ENCODE measurements at places on chromosomes 5 and 9. TPM values are rescaled to one million over a fixed set of nuclear protein-coding genes. Genes with fewer than 3 reads are reported as not detected.

SMIM33 gene
- total RNA-seq: 0.05 TPM

- DNase-seq: no peak
Observed at GRCh38 chr5:41275813-41276512, 62.6 kb upstream of the C6 start.

- no peak for DNase-seq
Observed at GRCh38 chr9:115598751-115599150, 480.8 kb upstream of the TNC start.

DNA sequence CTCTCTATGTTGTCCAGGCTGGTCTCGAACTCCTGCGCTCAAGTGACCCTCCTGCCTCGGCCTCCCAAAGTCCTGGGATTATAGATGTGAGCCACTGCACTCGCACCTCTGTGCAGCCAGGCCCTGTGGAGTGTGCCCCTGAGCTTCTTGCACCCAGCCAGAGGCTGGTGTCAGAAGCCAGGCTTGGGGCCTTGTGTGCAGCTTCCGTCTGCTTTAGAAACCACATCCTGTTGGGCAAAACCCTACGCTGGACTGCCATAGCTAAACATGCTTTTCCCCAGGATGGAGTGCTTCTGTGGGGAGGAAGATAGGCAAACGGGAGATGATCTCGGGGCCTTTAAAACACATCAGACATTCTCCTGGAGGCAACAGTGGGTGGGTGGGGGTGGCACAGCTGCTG is 40.1 kb downstream of the PRRT1B start:
- DNase-seq: no peak

TMEM141 gene
- total RNA-seq: 32.2 TPM

DNA sequence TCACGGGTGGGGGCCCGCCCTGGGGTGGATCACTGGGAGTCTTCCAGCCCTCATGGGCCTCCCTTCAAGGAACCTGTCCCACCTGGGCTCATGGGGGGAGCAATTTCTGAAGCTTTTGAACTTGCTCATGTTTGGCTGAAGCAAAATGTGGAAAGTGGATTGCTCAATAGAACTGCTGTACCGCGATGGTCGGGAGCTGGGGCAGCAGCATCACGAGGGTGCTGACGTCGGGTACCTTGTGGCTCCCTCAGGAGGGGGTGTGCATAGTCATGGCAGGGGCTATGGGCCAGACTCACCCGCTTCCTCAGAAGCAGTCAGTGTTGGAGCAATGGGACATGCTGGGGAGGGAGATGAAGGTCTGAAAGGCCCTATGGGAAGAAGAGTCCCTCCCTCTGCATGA is 57.9 kb downstream of the PRRT1B start:
- no peak for DNase-seq

DNA sequence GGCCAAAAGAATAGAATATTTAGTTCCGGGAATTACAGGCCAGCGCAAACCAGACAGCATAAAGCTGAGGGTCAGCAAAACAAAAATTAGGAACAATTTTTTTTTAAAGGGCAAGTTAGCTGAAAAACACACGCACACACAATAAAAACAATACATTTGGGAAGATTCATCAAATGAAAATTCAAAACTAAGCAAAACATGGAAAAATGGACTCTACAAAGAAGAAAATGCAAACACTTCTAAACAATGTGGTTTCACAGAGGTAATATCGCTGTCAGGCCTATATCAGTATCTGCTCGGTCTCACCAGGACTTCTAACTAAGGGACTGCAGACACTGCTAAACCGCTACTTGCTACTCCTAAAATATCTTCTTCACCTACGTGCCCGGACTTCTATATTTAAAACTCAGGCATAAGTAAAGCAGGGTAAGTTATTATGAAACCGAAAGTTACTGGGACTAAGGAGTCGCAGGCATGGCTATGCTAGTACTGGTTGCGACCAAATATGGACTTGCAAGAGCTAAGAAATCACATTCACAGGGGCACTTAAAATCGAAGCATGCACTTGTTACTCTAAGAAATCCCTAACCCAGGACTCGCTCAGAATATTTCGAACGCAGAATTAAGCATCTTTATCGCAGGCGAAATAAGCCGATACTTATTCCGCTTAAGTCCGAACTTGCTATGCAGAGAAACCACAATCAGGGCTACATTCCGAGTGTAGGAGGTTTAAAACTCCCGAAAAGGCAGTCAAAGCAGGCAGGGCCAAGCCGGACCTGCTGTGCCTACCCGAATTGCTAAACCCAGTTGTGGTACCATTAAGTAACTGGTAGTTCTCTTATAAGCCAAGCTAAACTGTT is 2.3 kb downstream of the ANXA2R start:
- DNase-seq: no peak

GRCh38 chr5:144453753-144454152 is 283.1 kb downstream of the KCTD16 start:
- DNase-seq: no peak

C9orf153 gene
- 0.67 TPM for total RNA-seq

GRCh38 chr5:158754018-158754514 is 345.6 kb downstream of the EBF1 start:
- DNase-seq: no peak

DNA sequence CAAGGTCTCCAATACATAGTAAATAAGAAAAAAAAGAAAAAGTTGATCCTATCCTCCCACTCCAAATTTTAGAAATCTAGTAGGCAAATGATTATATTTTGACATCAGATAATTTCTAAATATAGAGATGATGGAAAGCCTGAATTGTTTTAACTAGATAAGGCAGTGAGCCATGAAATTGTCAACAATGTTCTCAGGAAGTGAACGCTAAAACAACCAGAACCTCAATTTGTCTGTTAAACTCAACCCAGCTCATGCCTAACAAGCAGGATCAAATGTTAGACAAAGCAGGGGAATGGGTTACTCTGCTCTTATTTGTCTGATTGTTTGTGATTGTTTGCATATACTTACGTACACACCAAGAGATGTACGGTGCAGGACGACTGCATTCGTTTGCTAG is 49.2 kb downstream of the ESM1 start:
- no peak for DNase-seq

- DNase-seq: no peak
Observed at GRCh38 chr5:76144513-76145274, 61.5 kb downstream of the SV2C start.

DNA sequence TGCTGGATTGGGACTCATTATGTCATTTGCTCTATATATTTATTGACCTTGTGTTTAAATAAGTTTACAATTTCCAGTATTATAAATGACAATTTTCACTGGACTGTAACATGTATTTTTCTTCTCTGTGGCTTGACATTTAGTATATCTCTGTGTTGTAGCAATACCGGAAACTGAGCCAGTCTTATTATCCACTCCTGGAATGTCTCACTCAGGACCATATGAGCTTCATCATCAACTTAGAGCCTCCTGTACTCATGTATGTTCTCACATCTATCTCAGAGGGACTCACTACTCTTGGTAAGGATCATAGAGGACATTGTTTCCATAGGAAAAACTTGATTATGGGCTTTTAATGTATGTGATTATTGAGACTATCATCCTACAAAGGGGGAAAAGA is 66.5 kb upstream of the TLX3 start:
- DNase-seq: no peak

PCDHGA6 gene
- total RNA-seq: 0.37 TPM

WDR31 gene
- 3.2 TPM for total RNA-seq

DNA sequence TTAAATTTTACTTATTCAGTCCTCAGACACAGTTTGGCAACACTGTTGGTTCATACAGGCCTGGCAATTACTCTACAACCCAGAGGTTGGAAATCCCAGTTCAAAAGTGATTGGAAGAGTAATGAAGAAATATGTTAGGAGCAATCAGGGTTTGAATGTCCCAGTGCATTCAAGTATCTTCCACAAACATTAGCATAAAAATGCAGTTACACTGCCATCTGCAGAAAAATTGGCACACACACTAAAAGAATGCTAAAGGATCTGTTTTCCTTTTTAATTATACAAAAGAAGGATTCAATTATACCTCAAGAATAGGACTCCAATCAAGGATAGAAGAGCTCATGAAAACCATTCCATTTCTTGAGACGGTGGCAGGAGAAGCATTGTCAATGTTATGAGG is 130.2 kb downstream of the DNAH5 start:
- DNase-seq: no peak

GRCh38 chr5:88536146-88536545 is 267.5 kb upstream of the TMEM161B start:
- no peak for DNase-seq

DNA sequence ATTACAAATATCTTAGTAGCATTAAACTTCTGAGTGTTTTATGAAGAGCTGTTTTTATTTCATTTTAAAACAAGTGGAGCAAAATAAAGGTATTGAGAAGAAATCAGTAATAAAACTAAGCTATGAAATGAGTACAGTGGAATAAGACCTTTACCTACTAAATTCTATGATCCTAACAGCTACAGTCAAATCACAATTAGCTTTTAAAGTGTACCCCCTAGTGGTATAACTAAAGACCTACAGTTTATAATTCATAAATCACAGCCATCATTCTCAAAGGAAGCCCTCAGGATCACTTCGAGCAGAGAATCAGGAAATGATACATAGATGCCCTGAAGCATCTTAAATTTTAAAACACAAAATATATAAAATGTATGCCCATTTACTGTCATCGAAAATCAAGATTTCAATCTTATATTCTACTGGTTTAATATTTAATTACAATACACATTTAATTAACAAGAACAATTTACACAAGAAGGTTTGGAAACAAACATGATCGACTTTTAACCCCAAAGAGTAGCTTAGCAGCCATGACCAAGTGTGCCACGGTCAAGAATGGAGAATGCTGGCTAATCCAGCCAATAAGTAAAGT is 12.3 kb downstream of the CCNH start:
- no peak for DNase-seq

DNA sequence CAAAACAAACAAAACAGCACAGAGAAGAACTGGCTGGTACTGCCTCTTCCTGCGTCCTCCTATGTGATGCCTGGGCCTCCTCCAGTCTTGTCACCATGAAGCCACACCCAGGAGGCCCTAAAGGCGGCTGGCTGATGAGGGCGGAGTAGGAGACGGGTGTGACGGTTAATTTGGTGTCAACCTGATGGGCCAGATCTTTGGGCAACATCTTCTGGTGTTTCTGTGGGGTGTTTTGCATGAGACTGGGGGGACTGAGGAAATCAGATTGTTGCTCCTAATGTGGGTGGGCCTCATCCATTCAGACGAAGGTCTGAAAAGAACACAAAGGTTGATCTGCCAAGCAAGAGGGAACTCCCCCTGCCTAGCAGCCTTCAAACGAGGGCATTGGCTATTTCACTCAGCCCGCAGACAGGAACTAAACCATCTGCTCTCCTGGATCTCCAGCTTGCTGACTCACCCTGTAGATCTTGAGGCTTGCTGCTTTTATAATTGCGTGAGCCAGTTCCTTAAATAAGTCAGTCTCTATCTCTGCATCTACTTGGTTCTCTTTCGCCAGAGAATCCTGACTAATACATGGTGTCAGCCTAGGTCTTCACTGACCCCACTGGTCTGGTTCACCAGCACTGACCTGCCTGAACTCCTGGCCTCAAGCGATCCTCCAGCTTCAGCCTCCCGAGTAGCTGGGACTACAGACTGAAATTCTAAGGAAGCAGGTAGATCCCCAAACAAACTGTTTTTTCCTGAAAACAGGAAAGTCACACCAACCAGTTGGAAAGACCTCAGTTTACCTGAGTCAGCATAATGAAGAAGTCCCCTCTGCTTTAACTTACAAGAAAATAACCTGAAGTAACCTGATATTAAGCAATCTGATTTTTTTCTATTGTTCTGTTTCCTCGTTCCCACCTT is 12.8 kb upstream of the ZFP62 start:
- DNase-seq: peak; percentile 69

DNA sequence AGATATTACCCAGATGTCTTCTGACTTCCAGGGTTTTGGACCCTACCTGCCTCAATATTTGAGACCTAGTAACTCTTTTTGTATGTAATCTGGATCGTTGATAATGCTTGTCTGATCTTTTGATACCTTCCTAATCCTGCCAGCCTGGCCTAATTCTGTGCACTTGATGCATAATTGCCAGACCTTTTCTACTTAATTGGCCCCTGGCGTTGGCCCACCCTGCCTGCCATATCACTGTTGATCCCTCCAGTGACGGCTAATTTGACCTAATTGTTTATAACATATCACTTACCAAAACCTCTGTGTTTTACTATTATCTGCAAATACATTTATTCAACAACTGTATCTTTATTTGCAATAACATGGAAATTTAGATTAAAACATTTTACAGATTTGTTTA is 49.0 kb downstream of the SLC44A1 start:
- no peak for DNase-seq

DNA sequence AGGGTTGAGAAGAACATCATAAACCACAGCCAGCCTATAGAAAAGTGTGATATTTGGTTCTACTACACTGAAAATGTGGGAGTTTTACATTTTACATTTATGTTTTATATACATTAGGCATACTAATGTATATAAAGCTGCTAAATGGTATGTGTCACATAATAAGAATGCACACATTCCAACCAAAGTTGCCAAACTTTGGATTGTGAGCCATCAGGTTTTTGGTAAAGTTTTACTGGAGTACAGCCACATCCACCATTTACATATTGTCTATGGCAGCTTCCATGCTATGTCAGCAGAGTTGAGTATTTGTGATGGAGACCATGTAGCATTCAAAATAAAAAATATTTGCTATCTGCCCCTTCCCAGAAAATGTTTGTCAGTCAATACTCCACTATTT is 23.1 kb upstream of the TARS1 start:
- DNase-seq: no peak

AQP3 gene
- total RNA-seq: 60.5 TPM

FREM1 gene
- 1.4 TPM for total RNA-seq

DNA sequence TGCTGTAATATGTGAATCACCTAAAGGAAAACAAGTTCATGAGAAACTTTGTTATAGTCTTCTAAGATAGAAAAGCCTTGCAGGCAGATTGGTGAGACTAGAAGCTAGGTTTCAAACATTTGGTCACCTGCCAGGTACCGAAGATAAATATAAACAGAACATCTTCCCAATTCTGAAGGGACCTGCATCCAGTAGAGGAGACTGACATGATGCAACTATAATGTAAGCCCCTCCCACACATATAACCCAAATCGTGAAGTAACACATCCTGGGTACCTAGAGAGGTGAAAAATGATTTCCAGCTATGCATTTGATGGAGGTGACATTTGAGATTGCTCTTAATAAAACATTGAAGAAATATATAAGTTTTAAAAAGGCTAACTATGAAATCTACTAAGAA is 29.9 kb downstream of the SHLD3 start:
- DNase-seq: no peak

DNA sequence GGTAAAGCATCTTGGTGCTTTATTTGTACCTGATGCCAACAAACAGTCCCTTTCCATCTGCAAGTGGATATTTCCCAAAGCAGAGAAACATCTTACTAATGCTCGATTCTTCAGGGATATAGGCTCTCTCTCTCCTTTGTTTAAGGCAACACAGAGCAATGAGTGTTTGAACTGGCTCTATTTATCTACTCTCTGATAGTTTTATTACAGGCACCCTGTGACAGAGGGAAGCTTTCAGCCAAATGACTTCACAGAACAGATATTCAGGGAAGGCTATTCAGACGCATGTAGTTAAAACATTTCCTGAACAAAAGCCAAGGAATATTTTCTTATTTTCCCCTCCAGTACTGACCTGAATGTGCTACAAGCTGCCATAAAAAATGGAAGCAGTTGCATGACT is 141.8 kb downstream of the YIPF5 start:
- DNase-seq: no peak
